Effector memory CD8-positive, alpha-beta T cell (primary cell): ENCODE measurements at places on chromosomes 12 and 14.
A peak's percentile ranks its signal among the peaks of the same experiment; 100 is the strongest.

DNA sequence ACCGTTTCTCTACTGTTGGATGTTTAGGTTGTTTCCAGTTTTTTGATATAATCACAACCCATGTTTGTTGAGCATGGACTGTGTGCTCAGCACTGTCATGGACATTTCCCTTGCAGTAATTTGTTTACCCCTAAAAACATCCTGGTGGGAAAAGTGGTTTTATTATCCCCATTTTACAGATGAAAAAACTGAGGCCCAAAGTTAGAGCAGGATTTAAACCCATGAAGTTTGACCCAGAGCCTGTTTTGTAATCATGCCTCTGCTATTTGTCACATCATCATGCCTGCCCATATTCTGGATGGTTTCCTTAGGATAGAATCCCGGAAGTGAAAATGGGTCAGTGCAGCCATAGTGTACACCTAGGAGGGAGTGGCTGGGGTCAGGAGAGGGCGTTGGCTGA, 17.0 kb upstream of the LRP1-AS start:
- DNase-seq: no peak

DNA sequence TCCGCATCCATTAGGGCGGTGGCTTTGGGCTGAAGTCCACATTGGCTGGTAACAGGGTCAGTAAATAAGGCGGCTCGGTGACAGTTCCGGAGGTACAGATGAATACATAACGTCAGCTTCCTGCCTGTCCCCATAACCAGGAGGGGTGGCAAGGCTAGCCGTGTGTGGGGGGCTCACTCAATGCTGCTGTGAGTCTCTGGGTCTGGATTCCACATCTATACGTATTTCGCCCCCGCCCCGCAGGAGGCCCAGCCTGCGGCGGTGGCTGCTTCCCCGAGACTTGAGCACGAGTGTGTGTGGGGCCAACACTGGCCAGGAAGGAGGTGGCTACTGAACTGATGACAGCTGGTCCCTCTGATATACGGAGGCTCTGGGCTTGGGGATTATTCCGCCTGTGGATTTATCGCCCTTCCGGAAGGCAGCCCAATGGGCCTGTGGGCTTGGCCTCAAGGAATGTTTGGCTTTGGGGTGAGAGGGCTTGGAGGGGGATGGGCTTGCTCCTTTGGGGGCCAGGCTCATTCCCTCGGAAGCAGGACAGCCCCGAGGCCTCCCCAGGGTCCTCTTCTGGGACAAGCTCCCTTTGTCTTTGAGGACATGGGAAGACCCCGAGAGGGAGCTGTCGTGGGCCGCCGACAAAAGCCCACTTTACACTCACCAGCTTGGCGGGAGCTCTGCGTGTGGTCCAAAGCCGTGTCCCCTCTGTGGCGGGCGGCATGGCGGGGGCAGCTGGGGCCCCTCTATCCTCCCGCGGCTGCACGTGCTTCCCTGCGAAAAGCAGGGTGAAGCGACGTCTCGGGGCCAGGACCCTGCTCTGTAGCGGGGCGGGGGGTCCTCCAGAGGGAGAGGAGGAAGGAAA, 82.1 kb downstream of the KIF26A start:
- no peak for DNase-seq

- DNase-seq: no peak
These were observed 806.2 kb downstream of the GALC start for GRCh38 chr14:87186737-87187136.

DNA sequence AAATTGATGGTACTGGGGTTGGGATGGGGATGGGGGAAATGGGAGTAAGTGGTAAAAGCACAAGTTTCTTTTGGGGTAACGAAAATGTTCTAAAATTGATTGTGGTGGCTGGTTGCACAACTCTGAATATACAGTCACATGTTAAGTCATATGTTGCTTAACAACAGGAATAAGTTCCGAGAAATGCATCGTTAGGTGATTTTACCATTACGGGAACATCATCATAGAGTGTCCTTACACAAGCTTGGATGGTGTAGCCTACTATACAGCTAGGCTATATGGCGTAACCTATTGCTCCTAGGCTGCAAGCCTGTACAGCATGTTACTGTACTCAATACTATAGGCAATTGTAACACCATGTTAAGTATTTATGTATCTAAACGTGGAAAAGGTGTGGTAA, 31.0 kb downstream of the ITGA7 start:
- DNase-seq: no peak

GRCh38 chr14:52778702-52779101, 12.7 kb downstream of the GNPNAT1 start:
- no peak for DNase-seq

- DNase-seq: no peak
These were observed 161.1 kb downstream of the PPFIA2 start for GRCh38 chr12:81597928-81598604.

DNA sequence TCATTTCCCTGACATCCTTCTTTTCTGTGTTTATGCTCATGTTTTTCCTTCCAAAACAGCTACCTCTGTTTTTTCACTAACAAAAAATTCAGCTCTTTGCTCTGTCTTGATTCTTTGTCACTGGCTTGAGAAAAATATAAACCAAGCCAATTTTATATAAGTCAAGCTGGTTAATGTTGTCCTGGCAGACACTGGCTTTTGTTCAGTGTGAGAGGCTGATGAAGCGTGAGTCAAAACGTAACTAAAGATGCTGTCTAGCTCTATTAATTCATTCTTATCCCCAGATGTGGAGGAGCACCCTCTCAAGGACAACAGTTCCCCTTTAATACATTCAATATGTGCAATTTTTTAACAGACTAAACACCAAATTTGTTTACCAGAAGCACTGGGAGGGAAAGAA, 15.8 kb downstream of the TSPAN8 start:
- DNase-seq: no peak

DNA sequence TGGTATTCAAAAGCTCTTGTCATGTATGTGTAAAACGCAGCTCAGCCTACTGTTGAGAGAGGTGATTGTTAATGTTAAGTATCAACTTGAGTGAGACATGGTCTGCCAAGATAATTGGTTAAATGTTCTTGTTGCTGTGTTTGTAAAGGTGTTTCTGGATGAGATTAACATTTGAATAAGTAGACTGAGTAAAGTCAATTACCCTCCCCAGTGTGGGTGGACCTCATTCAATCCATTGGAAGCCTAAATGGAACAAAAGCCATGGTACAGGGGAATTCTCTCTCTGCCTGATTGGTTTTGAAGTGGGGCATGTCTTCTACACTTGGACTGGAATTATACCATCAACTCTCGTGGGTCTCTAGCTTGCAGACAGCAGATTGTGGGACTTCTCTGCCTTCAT, 63.8 kb upstream of the RERGL start:
- DNase-seq: no peak

DNA sequence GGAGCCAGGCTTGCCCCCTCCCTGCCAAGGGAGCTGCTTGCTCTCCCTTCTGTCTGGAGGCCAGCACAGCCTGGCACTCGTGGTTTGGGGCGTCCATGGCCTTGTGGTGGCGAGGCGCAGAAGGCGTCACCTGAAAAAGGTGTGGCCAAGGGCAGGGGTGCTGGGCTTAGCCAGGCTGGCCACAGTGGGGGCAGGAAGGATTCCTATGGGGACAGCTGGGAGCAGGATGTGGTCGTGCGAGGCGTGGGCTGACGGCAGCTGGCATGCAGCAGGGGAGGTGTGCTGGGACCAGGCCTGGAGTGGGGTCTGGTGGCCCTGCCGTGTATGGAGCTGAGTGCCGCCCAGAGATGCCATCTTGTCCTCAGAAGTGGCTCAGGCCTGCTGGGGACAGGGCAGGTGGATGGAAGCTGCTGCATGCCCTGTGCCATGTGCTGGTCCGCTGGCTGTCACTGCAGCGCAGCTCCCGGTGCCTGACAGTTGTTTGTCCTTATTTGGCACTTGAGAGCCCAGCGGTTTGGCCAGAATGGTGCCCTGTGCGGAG, 30.0 kb downstream of the SH2B3 start:
- DNase-seq: peak; percentile 49

DNA sequence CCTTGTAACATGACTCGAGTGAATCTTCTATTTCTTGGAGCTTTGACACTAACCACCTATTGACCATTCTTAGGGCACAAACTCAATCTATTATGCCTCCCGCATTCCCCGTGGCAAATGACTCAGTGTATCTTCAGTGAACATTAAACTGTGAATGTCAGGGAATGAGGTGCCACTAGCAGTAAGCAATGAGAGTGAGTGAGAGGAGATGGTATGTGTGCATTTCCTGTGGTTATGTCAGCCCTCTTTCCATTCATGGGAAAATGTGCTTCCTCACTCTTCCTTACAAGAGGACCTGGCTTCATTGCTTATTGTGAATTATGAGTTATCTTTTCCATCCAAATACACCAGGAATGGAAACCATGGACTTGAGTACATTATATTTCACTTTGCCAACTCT, 229.2 kb downstream of the EMP1 start:
- no peak for DNase-seq

DNA sequence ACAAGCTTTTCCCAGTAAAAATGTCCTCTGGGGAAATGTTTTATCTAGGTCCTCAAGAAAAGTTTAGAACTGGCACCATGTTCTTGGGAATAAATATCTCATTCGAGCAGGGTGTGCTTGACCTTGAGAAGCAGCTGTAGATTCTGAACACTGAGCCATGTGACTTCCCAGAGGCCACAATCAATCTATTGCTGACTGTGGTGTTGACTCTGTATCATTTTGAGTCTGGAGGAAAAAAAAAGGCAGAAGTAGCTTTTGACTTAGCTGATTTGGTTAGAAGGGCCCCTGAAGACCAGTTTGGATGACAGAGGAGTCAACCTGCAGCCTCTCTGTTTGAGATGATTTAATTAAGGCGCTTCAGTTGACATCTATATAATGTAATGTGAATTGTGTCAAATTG, 592.4 kb upstream of the SEL1L start:
- no peak for DNase-seq

DNA sequence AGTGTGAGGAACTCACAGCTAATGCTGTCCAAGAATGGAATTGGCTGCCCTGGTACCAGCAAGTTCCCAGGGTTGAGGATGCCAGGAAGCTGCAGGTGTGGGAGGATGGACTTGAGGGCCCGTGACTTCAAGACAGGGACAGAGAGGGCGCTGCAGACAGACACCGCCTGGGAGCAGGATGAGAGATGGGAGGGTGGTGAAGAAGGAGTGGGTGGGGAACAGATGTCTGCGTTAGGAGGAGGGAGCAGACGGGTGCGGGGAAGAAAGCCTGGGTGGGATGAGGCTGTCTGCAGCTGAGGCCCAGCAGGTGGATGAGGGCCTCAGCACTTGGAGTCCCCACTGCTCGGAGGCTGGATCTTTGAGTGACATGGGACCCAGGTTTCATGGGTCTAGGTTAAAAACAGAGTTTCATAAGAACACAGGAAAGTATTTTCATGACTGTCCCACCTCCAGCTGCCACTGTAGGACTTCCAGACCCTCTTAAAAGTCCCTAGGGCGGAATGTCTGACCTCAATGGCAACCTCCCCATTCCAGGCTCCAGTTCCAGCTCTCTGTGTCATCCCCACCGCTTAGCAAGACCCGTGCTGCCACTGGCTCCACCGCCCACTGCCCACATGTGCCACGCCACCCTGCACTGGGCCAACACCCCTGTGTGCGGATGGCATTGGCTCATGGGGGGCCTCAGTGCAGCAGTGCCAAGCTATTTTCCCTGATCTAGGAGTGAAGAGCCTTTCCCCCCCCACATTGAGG, 70.3 kb upstream of the SCN8A start:
- DNase-seq: no peak

GRCh38 chr14:34300882-34301734, 160.9 kb downstream of the SPTSSA start:
- no peak for DNase-seq

GRCh38 chr12:6230321-6231110, 30.3 kb downstream of the CD9 start:
- DNase-seq: peak; percentile 72

GRCh38 chr12:89103831-89104230, 248.5 kb downstream of the DUSP6 start:
- no peak for DNase-seq

DNA sequence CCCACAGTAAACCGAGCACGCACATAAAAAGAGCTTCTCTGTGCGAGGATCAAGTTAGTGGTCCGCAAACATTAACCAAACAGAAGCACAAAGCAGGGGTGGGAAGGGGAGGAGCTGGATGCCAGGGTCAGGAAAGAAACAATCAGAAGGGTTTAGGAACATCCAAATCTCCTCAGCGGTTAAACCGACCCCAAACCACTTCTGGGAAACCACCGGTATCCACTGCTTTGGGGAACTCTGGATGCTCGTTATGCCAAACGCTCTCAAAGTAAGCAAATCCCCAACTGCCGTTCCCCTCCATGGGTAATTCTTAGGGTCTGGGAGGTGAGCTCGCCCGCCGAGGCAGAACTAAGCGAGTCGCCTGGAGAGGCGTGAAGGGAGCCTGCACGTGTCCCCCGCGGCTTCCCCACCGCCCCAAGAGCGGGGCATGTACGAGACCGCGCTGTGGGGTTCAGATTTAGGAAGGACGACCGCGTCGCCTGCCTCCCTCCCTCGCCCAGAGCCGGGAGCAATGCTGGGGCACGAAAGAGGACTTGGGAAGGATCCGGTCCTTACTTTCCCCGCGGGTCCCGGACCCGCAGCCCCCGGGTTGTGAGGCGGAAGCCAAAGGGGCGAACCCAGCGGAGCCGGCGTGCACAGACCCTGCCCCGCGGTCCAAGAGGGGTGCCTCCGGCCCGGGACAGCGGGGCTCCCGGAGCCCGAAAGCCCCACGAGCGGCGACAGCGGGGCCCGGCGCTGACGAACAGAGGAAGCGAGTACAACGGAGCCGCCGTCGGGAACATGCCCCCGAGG, 711 bp downstream of the SBNO1 start:
- DNase-seq: no peak

DNA sequence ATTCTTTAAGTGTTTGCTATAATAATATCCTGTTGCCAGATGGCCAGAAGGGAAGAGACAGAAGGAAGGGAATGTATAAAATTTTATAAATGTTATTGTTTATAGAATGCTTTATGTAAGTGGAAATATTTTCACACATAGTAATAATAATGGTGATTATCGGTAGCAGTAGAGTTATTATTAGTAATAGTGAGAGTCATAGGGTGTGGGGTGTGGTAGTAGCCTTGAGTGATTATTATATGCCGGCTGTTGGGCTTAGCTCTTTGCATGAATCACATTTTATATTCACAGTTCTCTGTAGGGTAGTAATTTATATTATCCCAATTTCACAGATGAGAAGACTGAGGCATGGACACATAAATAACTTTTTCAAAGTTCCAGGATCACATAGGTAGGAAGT, 391.4 kb downstream of the C12orf75 start:
- no peak for DNase-seq

DNA sequence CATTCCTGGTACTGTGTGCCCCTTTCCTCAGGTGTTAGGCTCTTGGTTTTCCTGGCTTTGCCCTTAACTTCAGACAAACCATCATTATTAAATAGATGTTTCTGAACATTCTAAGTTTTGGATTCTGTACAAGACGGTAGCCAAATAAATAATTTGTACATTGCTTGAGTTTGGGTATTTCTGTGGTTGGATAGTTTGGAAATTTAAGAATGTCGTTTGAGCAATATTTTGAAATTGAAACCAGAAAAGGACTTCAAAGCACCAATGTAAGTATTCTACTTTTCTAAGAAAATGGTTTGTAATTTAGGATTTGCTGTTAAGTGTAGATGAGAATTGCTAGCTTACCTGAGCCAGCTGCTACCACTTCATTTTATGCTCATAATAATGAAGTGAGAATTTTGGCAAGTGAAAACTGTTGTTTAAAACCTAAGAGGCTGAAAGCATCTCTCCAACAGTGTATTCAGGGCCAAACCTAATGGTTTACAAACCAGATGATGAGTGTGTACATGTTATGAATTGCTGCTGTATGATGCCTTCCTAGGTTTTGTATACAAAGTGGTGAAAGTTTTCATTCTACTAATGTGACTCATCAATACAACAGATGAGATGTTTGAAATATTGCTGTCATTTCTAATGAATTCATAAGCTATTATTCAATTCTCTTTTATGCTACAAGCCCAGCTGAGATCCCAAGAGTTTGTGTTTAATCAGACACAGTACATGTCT, 181.5 kb upstream of the PRKD1 start:
- DNase-seq: no peak
